ENCODE measurements at places on chromosomes 12 and 14.

- DNase-seq: no peak
Measured at GRCh38 chr14:54877703-54878021, 25.0 kb downstream of the GCH1 start.

DNA sequence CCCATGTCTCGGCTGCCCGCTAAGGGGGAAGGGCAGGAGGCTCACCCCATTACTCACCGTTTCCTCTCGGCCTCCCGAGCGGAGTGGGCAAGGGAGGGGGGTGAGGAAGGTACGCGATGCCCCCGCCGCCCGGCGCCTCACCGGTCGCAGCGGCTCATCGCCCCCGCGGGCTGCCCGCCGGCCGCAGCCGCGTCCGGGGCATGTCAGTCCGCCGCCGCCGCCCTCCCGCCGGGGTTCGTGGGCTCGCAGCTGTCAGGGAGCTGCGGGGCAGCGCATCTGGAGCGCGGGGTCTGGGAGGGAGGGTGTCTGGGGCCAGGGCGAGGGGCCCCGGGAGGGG is 461 bp downstream of the SLC8A3 start:
- no peak for DNase-seq

GRCh38 chr12:128600886-128601285 is 222.9 kb downstream of the SLC15A4 start:
- DNase-seq: no peak

DNA sequence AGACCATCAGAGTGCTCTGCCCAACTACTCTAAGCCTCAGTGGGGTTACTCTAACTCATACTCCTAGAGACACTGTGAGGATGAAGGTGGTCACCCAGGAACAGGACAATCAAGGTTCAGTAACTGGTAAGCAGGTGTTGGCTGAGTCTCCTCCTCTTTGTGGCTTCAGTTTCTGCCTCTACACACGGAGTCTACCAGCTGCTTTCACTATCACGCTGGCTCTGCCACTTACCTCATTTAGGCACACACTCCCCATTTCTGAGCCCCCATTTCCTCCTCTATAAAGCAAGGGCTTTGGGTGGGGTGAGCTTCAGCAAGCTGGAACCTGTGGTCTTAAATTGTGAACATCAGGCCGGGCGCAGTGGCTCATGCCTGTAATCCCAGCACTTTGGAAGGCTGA is 7.3 kb upstream of the TCHP start:
- no peak for DNase-seq

DNA sequence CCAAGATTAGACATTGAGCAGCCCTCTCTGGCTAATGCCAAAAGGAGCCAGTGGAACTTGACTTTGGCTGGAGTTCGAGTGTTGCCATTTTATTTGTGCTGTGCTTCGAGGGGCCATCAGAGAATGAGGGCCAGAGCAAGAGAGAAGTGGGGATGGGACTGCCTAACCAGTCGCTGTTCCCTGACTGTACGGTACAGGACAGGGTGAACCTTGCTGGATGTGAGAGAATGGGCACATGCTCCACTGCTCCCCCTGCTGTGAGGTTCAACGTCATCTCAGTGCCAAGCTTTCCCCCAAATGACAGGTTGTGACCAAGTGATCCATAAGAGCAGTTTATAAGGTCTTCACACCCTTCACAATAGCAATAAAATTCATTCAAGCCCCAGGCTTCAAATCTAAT is 55.1 kb upstream of the BCL11B start:
- DNase-seq: no peak

- no peak for DNase-seq
Measured at GRCh38 chr12:91973813-91974212, 171.8 kb downstream of the BTG1 start.

DNA sequence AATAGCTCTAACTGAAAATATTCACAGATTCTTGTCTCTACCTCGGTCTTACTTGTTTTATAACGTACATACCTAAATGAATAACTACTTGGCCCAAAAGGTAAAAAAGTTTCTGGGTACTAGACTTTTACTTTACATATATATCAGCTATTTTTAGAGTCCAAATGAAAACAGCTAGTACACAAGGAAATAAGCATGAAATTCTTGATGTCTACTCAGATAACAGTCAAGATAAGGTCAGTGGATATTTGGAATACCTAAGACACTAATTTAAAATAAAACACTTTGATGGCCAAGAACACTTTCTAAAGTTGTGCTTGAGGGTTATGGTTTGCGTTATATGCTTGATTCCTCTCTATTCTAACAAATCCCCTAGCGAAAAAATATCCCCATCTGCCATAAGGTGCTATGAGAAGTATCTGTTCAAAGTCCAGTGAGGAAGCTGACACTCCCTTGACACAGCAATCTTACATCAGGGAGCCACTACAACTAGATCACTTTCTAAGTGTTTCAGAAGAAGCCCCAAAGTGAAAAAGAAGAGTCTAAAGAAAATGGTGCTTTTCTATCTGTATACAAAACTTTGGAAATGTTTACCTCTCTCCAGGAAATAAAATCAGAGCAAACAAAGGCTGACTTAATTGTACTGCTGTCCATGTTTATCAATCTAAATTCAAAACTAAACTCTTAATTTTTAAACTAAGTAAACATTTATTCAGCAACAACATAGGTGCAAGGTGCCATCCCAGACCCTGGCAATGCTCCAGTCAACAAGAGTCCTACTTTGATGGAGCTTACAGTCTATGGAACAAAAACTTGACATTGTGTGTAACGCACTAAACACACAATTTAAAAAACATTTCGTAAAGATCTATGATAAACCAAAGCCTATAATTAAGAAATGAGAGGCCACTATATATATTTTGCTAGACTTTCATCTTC is 11.7 kb downstream of the PTPN21 start:
- no peak for DNase-seq

All from cardiac fibroblast (primary cell).